CD4-positive, alpha-beta T cell treated with Interleukin-6 for 4 hours (primary cell): ENCODE measurements at places on chromosomes 1 and 21.

GRCh38 chr1:53413175-53414001 is 45.8 kb upstream of the DMRTB1 start:
- peak; percentile 72 for DNase-seq

GRCh38 chr21:32044205-32045180 is 171.7 kb downstream of the HUNK start:
- no peak for DNase-seq

DNA sequence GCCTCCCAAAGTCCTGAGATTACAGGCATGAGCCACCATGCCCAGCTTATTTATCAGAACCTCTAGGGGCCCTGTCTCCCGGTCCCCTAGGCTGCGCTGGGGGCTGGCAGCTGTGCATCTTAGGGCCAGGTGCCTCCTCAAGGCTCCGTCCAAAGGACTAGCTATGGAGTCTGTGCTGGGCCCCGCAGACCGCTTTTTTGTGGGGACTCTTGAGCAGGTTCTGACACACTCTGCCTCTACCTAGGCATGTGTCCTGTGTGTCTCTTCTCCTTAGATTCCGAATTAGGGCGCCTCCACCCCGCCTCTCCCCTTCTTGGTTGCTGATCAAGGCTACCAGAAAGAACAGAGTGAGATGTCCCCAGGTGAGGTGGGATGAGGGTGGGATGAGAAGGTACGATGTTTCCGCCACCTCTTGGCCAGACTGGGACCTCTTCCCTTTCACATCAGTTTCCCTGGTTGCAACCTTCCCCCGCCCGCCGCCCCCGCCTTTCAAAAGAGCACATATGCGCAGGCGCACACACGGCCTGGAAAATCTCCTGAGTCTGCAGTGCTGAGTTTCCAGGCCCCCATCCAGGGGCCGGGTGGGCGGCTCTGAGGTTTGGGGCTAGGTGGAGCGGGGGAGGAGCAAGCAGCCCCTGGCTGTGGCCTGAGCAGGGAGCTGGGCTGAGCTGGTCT is 5.0 kb upstream of the PTPN7 start:
- peak; percentile 35 for DNase-seq

DNA sequence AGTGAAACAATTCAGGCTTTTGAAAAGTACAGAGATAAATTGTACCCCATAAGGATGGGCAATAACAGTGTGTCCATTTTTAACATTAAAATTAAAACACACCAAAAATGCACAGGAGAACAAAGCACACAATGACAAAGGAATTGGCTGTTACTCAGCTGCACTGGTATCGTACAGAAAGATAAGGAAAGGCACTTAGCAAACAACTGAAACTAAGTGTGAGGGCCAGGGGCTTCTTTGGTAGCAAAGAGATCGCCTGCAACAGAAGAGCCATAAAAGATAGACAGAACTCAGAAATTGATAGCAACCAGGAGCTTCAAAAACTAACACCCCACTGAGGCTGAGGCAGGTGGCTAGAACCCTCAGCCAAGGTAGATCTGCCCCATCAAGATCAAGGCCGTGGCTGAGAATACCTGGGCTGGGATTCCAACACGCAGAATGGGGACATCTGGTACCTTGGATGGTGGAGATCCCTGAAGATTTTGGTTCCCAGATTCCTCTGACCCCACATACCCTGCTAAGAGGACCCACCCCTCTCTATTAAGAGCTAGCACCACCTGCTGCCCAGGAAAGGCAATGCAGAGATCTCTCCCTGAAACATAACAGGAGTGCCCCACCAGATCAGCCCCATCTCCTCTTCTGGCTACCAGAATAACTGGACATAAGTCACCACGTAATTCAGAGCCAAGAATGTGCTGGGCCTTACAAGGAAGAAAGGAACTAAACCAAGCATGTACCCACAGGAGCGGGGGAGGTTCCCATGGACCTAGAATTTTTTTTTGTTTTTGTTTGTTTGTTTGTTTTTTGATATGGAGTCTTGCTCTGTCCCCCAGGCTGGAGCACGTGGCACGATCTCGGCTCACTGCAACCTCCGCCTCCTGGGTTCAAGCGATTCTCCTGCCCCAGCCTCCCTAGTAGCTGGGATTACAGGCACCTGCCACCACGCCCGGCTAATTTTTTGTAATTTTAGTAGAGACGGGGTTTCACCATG is 16.2 kb downstream of the PLEKHO1 start:
- peak; percentile 70 for DNase-seq

DNA sequence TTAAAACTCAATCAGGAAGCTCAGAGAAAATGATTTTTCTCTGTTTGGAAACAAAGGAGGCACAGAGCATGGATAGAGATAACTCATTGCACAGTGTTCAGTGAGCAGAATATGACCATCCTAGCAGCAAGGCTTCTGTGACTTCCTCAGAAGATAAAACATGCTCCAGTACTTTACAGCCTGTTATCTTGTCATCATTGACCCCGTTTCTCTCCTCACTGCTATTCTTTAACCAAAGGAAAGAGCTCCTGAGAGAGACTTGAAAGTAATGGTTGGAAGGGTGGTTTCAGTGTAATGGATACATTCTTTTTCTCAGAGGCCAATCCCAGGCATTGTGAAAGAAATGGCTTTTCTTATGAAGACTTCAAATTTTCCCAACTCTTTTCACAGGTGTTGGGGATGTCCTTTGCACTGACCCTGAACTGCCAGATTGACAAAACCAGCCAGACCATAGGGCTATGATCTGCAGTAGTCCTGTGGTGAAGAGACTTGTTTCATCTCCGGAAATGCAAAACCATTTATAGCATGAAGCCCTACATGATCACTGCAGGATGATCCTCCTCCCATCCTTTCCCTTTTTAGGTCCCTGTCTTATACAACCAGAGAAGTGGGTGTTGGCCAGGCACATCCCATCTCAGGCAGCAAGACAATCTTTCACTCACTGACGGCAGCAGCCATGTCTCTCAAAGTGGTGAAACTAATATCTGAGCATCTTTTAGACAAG is 25.9 kb downstream of the CD53 start:
- DNase-seq, result no peak

DNA sequence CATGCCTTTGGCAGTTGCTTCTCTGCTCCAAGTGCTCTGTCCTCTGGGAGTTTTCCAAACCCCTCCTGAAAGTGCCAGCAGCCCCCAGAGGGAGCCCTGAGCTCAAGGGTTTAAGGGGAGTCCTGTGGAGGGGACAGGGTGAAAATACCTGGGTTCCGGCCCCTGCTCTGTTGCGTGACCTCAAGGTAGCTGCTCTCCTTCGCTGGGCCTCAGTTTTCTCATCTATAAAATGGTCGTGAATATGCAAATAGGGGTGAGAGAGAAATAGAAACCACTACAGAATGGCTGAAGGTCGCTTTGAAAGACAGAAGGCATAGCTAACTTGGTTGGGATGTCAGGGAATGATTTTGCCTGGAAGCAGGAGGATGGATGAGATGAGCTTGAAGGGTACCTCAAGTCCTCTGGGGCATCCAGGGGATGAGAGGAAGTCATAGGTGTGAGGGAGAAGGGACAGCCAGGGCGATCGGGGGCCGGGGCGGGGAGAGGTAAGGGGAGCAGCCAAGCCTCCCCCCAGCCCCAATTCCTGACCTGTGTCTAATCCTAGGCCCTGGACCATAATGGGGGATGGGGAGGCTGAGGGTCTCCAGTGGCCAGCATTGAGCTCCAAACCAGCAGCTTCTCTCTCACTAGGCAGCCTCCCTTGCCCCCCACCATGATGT is 12.4 kb downstream of the IFFO2 start:
- DNase-seq, result no peak

DNA sequence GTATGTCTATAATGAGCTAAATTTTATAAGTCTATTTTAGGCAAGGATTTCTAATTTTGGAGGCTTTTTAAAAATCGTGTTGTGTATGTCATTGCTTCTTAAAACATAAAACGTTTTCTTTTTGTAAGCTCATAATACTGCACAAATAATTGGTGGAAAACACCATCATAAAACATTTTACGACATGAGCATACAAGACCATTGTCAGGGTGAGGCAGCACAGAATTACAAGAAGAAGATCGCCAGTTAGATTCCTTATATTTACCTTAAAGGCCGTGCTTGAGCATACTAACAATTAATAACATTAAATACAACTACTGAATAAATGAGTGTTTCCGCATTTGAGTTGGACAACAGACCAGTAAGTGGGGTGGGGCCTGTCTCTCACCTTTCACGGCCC is 19.1 kb upstream of the LMX1A start:
- DNase-seq, result no peak

DNA sequence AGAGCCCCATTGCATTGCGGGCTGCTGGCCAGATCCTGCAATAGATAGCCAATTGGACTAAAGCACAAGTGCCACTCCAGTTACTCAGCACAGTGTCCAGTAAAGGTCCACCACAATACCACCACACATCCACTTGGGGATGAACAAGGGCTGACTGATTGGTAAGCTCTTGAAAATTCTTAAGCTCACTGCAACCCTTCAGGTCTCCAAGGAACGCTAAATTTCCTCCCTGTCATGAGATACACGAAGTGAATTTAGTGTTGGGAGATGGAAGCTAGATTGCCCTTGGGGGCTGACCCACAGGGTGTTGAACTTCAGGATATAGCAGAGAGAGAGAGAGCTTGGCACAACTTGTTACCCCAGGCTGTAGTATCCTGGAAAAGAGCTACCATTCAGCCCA is 9.8 kb upstream of the AADACL3 start:
- no peak for DNase-seq

GRCh38 chr21:40215941-40216340 is 348.7 kb downstream of the PCP4 start:
- DNase-seq, result no peak

- DNase-seq, result no peak
These were observed 13.2 kb upstream of the BCAR3 start for GRCh38 chr1:93694819-93695218.

DNA sequence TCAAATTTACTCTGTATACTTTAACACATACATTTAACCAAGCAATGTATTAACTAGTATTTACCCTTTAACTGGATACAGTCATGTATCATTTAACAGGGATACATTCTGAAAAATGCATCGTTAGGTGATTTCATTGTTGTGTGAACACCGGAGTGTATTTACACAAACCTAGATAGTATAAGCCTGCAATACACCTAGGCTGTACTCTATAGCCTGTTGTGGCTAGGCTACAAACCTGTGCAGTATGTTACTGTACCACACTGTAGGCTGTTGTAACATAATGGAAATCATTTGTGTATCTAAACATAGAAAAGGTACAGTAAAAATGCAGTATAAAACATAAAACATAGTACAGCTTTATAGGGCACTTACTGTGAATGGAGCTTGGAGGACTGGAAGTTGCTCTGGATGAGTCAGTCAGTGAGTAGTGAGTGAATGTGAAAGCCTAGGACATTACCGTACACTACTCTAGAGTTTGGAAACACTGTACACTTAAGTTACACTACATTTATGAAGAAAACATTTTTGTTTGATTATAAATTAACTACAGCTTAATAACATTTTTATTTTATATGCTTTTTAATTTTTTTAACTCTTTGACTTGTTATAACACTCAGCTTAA is 21.3 kb downstream of the RGS4 start:
- no peak for DNase-seq

GRCh38 chr1:107900090-107900945 is 64.7 kb downstream of the VAV3 start:
- no peak for DNase-seq

GRCh38 chr1:24190983-24191461 is 3.9 kb upstream of the IFNLR1 start:
- DNase-seq, result no peak

DNA sequence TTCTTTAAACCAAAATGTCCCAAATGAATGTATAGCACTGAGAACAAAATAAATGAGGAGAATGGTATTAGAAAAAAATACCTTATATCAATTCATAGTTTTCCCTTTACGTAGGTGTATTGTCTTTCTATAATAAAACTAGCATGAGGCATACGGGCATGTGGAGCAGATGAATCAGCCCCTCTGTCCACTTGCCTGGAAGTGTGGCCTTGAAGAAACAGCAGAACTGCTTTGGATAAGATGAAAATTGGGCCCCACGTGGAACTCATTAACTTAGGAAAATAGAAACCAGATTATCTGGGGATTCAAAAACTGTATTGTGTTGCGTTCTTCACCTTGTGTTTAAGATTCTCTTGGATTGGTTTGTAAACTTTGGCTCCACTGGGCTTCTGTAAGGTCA is 356.8 kb upstream of the B3GALT2 start:
- no peak for DNase-seq

DNA sequence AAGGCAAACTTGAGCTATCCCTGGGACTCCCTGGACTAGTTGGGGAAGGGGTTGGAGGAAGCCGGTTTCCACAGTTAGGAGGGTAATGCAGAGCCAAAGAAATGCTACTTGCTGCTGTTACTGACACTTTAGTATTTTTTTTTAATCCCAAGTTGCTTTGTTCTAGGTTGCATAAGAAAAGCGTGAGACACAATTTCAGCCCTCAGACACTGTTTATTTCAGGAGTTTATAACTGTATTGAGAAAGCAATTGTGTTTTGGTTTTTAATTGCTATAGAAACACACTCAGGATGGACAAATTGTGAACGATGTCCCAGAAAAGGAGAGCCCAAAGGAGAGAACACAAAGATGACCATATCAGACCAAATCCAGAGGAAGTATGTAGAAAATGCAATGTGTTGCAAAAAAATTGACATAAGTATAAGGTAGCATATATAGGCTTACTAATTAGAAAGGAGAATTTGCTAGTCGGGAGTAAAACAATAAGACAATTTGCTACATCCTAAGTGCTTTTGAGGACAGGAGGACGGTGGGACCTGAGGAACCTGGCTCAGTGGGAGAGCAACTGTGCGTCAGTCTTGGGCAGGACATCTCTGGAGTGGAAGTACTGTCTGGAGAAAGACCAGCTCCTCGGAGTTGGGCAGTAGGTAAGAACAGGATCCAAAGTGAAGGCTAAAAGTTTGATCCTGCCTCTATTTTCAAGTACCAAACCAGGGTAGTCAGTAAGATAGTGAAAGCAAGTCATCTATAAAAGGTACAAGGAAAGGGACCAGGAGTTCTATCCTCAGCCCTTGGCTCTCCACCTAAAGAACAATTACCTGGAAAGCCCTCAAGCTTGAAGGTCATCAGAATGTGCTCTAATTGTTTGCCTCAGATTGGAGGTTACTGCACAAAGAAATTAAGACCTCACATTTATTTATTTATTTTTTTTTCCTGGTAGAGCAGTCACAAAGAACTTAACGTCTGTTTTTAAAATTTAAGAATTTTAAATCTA is 39.9 kb downstream of the DIPK1A start:
- no peak for DNase-seq

DNA sequence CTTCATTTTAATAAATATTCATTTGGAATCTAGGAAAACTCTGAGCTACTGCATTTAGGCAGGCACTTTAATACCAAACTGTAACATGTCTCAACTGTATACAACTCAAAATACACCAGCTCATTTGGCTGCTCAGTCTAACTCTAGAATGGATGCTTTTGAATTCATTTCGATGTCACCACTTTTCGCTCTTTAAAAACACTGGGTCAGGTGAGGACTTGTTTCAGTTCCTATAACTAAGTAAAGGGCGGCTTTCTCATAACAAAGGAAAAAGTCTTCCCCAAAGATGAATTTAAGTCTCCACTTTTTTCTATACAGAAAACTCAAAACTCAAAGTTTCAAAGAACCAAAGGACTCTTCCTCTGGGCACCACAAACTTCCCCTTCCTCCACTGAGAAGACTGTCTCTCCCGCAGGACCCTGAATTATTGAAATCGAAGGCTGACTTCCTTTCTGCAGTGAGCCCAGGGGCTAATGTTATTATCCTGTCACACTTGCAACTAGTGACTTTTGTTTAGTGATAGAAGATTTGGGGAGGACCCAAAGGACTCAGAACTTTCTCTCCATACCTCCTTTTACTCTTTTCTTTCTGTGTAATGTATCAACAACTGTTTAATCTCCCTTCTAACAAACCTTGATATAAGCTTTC is 9.7 kb upstream of the DHX9 start:
- DNase-seq, result no peak
